ENCODE measurements at places on chromosomes 12 and 14. TPM values are rescaled to one million over a fixed set of nuclear protein-coding genes. Genes with fewer than 3 reads are reported as not detected.

GIT2 gene
- 57.5 TPM for total RNA-seq

VDR gene
- total RNA-seq, result 0.38 TPM

EFS gene
- not detected for total RNA-seq

TEDC1 gene
- 11.1 TPM for total RNA-seq

NKX2-1 gene
- not detected for total RNA-seq

BAZ2A gene
- 56.8 TPM for total RNA-seq

RASSF8 gene
- 79.4 TPM for total RNA-seq

Measured in vein endothelial cell (primary cell).